Activated T-cell treated with anti-CD3 and anti-CD28 coated beads, Interleukin-2, amount 50 U/mL, for 48 hours (primary cell): ENCODE measurements at places on chromosomes 4 and X.

DNA sequence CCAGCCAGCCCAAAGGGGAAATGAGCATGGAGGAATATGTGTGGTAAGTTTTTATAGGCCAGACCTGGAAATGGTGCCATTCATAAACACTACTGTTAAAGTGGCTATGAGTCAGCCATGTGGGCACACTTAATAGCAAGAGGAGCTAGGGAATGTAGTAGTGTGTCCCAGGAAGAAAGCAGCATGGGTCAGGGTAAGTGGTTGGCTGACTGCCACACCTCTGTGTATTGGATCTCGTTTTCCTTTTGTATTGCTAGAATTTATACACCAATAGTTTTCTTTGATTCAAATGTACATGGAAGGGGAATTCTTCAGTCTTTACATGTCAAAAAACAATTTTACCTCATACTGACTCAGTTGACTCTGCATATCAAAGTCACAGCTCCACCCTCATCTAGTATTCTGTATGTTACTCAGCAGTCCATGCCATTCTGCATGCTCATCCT, 22.9 kb upstream of the SGMS2 start:
- no peak for DNase-seq

GRCh38 chr4:163804001-163804400, 309.5 kb downstream of the TMA16 start:
- no peak for DNase-seq

DNA sequence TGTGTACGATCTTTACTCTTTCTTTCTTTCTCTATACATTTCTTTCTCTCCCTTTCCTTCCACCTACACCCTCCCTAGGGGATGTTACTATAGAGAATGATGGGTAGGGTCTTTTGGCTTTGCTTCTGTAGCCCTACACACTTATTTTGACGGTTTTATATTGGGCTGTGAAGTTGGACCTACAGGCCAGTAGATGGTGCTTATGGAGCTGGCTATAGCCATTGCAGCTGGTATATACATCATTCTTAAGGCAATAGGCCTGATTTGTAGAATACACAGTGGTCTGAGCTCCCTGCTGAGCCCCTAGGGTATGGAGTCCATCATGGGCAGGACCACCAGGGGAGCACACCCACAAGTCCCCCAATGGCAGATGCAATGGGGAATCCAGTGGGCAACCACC, 1869.7 kb downstream of the STIM2 start:
- DNase-seq = no peak

DNA sequence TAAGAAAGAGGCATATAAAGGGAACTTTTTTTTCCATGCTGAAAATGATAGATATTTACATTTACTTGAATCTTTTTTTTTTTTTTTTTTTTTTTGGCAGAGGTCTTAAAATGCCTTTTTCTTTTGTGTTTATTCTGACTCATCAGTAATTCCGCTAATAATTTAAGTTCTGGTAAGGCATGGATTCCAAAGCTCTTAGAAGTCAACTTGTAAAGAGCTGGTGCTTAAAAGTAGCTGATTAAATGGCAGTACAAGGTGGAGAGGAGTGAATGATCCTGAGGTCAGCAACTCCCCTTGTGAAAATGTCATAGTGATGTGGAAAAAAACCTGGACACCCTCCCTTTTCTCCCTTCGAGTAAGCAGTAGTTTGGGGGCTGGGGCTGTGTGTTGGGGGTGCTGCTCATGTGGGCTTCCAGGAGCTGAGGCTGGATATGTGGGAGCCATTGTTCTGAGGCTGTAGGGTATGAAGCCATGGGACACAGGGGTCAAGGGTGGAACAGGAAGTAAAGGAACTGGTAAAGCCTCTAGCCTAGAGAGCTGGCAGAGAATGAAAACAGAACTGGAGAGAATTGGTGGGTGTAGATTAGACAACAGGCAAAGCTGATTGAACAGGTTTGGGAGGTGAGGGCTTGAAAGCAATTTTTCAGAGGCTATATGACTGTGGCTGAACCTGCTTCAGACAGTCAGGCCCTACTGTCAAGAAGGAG, 41.0 kb upstream of the PITX2 start:
- no peak for DNase-seq
